Stimulated activated CD4-positive, alpha-beta T cell treated with anti-CD3 and anti-CD28 coated beads, Interleukin-2, amount 100 ng/mL, for 24 hours (primary cell): ENCODE measurements at places on chromosomes 7 and 10.

DNA sequence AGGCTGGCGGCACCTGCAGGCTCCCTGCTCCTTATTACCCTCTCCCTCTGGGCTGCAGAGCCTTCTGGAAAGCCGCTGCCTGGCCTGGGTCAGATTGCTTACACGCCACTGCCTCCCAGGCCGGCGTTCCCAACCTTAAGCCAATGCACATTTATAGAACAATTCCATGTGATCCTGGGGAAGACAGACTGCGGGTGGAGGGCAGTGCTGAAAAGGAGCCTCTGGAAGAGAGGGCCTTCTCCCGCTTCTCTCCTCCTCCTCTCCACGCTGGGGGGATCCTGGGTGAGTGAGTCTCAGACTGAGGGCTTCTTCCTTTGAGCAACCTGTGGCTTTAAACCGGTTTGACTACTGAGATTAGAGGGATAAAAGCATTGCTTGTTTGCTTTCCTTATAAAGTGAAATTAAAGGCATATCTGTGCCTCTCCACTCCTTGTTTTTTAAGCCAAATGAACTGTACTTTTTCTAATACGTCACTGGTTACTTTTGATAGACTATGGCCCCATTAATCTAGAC, 5.5 kb downstream of the TACC2 start:
- no peak for DNase-seq

- DNase-seq = no peak
Measured at GRCh38 chr10:21520949-21521348, 4.5 kb downstream of the SKIDA1 start.

DNA sequence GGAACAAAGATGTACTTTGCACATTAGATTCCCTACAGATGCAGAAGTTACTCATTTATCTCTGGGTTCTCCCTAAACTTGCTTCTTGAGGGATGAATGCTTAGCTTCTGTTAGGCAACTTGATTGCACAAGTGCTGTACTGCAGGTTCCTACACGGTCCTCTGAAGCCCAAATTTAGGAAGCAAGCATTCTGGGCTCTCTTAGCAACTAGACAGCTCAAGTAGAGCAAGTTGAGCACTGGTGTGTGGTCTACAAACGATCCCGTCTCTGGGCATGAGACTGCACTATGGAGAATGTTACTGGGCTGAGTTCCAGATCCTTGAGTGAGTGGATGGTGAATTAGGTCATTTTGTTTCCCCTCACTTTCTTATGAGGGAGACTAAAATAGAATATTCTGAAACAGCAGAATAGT, 14.3 kb downstream of the SEMA3D start:
- no peak for DNase-seq

- no peak for DNase-seq
Measured at GRCh38 chr10:4765428-4765827, 60.6 kb upstream of the AKR1E2 start.

DNA sequence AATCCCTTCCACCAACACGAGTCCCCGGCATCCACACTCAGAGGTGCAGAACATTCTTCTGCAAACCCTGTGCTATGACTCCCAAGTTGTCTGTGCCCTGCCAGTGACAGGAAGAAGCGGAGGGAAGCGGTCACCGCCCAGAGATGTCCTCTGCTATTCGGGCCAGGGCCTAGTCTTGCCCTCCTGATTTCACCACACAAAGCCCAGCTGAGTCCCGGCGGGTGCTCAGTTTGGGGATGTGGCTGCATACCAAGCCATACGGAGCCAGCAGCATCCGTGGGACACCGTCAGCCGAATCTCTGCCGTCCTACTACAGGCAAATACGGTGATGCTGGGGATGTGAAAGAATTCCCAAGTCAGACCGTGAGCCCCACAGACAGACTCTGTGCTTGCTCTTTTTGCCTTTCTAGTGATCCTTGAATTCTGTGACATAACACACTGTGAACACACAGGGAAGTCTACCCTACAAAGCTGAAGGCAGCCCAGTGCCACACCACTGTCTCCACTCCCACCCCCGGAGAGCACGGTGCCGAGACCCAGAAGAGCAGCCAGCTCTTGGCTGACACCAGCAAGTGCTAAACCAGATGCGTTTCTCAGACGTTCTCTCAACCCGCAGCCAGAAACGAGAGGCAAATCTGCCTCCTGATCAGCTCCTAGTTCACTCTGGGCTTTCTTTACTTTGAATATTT, 2.0 kb downstream of the STK32C start:
- no peak for DNase-seq

DNA sequence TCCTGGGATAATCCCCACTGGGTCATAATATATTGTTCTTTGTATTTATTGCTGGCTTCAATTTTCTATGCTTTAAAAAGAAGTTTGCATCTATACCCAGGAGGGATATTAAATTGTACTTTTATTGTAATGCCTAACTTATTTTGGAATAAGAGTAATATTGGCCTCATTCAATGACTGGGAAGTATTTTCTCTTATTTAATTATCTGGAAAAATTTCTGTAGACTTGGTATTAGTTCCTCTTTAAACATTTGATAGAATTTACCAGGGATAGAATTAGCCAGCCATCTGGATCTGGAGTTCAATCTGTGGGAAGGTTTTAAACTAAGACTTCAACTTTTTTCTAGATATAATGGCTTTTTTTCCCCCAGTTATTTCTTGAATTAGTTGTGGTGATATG, 115.2 kb upstream of the ZNF32 start:
- no peak for DNase-seq

DNA sequence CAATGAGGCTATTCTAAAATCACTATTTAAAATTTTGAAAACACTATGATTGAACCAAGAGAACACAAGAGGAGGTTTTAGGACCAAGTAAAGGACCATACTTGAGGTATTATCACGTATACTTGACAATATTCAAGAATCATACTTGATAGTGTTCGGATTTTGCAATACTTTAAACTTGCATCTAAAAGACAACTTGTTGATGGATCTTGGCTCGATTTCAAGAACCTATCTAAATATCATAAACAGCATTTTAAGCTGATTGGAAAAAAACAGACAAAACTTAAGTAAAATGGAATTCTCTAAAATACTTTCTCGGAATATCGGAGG, 1.3 kb downstream of the NAMPT start:
- no peak for DNase-seq

DNA sequence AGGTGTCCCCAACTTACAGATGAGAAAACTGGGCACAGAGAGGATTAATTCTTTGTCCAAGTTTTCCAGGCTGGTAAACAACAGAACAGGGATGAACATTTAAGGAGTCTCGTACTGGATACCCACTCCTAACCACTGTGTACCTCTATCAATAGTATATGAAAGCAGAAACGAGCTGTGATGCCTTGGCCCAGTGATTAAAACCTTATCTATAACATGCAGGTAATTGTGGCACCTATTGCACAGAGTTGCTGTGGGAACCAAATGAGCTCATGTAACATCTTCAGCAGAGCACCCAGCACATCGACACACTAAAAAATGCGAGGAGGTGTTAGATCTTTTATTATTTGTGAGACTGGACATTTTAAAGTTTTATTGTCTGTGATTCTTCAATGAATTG, 1.6 kb downstream of the TMEM273 start:
- DNase-seq = no peak

DNA sequence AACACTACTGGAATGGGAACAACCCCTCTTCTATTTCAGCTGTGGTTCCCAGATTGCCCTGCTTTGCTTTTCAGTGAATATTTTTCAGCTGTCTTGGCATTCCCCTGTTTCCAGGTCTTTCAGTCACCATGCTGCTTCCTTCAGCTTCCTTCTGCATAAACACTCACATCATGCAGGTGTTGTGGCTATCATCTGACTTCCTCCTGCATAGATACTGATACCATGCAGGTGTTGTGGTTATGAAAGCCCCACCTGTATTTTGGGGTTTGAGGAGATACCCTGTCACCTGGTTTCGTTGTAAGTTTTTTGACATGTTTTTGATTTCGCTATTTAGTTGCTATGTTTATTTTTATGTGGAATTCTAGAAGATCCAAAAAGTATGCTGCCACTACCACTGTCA, 71.5 kb downstream of the SLC35B4 start:
- DNase-seq = no peak

DNA sequence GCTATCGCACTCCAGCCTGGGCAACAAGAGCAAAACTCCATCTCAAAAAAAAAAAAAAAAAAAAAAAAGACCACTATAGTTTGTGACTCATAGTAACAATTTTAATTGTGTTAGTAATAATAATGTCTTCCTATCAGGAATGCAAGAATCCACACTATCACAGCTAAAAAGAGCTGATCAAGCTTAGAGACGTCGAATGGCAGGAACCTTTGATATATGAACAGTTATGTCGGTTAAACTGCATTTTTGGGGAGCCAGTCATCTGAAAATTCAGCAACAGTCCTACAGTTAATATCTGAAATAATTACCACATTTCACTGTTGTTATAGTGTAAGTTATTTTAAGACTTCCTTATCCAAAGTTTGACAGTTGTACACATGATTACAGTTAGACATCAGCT, 8.8 kb downstream of the PHYH start:
- DNase-seq = no peak

DNA sequence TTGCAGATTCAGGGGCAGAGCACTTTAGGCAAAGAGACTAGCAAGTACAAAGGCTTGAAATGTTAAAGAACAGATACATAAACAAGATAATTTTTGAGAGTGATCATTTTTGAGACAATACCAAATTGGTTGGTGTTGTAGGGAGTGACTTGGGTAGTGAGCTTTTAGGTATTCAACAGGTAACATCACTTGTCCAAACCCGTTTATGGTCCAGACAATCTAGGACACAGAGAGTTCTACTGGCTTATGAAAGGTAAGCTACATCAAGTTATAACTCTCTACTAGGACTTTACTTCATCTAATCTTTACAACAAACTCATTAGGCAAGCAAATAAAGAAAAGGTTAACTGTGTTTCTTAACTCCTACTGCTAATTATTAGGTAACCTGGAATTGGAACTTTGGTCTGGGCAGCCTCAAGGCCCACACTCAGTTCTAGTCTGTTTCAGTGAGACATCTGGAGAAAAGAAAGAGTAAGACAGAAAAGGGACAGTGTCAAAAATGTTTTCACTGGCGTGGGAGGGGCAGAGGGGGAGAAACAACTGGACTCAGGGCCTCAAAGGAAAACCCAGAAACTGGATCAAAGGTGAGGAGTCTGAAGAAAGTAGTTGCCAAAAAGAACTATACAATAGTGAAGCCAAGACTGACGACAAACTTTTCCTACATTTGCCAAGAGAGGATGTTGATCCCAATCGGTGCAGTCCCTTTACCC, 39.2 kb downstream of the GNAT3 start:
- no peak for DNase-seq

- DNase-seq = no peak
Measured at GRCh38 chr7:50455658-50456057, 5.5 kb upstream of the FIGNL1 start.

DNA sequence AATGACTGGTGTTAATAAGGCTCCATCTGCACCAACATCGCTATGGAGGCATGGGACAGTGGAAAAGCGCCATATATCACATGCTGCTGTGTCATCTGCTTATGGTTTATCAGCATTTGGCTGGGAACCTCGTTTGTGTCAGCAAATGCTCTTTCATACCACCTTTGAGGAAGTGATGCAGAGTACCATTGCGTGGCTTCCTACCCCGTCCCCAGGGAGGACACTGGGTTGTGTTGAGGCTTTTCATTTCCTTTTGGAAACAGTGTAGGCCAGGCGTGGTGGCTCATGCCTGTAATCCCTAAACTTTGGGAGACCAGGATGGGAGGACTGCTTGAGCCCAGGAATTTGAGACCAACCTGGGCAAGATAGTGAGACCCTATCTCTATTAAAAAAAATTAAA, 6.8 kb downstream of the TACR2 start:
- no peak for DNase-seq

GRCh38 chr10:113999531-113999930, 44.1 kb upstream of the ADRB1 start:
- no peak for DNase-seq

GRCh38 chr7:92944633-92945032, 108.3 kb upstream of the CDK6 start:
- no peak for DNase-seq

- no peak for DNase-seq
Measured at GRCh38 chr7:36157527-36158320, 4.7 kb downstream of the EEPD1 start.

- no peak for DNase-seq
Measured at GRCh38 chr7:135206941-135207391, 4.4 kb downstream of the WDR91 start.

DNA sequence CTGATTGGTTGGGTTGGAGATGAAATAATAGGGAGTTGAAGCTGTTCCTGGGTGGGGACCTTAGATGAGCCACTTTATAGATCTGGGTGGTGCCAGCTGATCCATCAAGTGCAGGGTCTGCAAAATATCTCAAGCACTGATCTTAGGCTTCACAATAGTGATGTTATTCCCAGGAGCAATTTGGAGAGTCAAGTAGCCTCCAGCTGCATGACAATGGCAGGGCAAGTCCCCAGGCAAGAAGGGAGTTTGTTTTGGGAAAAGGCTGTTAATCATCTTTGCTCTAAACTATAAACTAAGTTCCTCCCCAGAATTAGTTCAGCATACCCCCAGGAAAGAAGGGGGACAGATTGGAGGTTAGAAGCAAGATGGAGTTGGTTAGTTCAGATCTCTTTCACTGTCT, 47.7 kb upstream of the WAPL start:
- no peak for DNase-seq

GRCh38 chr10:15478429-15478828, 107.3 kb upstream of the FAM171A1 start:
- DNase-seq = no peak

- no peak for DNase-seq
Measured at GRCh38 chr10:12960941-12961340, 40.6 kb downstream of the CCDC3 start.

GRCh38 chr10:72846238-72846637, 47.3 kb upstream of the OIT3 start:
- DNase-seq = no peak

GRCh38 chr10:34235164-34235832, 579.8 kb downstream of the PARD3 start:
- DNase-seq = no peak

DNA sequence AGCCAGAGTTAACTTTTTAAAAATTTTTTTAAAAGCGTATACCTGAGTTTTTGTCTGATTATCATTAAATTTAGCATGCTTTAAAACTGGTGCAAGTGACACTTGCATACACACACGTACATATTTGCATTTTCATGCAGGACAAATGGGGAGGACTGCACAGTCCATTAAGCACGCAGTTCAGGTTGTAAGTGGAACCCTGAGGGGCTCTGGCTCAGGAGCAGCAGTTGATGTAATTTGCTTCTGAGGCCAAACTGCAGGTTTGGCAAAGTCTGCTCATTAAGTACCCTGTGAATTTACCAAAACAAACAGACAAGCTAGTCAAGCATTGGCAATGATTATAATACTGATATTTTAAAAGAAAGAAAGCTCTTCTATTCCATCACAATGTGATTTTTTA, 215.8 kb upstream of the PFKP start:
- DNase-seq = no peak

GRCh38 chr7:118754608-118755007, 530.1 kb downstream of the ANKRD7 start:
- DNase-seq = no peak

DNA sequence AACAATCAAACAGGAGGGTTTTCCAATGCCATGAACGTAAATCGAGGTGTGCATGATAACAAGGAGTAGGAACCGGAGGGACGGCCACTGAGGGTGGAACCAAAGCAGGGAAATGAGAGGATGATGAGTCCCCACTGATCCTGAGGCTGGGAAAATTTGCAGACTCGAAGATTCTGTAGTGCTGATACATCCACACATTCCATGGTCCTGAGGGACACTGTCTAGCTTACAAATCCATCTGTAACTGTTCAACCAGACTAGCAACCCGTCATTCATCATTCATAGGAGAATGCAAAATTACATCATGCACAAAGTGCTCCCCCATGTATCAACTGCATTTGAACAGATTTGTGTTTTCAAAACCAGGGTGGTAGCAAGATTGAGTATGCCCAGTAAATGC, 189.7 kb downstream of the PTPRN2 start:
- no peak for DNase-seq

- DNase-seq = no peak
Measured at GRCh38 chr10:17847585-17848296, 38.6 kb downstream of the MRC1 start.
